ENCODE measurements at places on chromosomes 3 and 15.
A peak's percentile ranks its signal among the peaks of the same experiment; 100 is the strongest.

GRCh38 chr3:152477422-152477821 is 208.7 kb downstream of the MBNL1 start:
- no peak for DNase-seq

GRCh38 chr3:66432767-66433521 is 67.9 kb downstream of the LRIG1 start:
- no peak for DNase-seq

- no peak for DNase-seq
Measured at GRCh38 chr3:22526266-22526837, 676.8 kb upstream of the UBE2E2 start.

DNA sequence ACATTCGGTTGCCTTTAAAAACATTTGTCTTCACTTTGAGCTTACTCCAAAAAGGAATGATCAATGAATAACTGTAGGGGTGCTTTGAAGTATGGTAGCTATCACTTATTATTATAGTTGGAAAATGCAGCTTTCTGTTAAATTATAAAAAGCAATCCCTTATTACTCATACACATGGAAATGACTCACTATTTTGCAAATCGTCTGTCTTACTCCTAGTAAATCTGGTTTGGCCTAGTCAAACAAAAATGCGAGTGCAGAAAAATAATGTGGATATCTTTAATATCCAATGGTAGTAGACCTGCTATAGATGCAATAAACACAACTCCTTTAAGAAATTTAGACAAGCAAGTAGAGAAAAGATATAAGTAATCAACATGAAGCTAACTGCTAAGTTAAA is 112.5 kb downstream of the ZIC1 start:
- DNase-seq = no peak

DNA sequence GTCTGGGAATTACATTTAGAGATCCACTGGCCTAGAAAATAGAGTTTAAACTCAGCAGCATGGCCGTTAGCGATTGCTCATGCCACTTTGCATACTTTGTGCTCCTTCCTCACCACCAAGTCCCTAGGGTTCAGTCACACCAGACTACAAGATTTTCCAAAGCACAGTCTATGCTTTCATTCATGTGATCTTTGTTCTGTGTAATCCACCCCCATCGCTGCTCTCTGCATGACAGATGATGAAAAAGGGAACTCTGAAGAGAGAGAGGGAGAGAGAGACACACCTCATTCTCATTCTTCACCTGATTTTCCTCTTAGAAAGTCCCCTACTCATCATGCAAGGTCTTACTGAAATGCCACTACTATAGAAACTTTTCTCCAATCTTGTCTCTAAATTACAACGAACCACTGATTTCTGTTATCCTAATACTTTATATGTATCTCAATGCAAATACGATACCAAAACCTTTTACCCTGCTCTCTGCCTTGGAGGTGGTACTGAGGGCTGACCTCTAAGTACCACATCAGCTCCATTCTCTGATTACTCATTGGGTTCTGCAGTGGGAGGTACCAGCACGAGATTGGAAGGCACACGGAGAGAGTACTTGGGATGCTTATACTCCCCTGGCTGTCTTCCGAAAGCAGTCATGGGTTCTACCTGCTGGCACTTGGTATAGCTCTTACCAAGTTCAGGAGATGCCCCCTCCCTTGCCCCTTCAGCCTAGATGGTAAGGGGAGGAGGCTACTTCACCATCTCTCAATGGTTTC is 1.1 kb upstream of the PARP15 start:
- DNase-seq = peak; percentile 61

GRCh38 chr15:74837482-74838136 is 5.3 kb downstream of the ULK3 start:
- DNase-seq = no peak

Measured in activated CD4-positive, alpha-beta T cell treated with anti-CD3 and anti-CD28 coated beads, Interleukin-2, amount 50 U/mL, for 24 hours (primary cell).